NCI-H1417 treated with DMSO at 0.1 percent for 48 hours (cell line): ENCODE measurements at places on chromosomes 3 and 15.
A peak's percentile ranks its signal among the peaks of the same experiment; 100 is the strongest.

- DNase-seq = no peak
These were observed 21.2 kb downstream of the NGRN start for GRCh38 chr15:90286678-90287077.

DNA sequence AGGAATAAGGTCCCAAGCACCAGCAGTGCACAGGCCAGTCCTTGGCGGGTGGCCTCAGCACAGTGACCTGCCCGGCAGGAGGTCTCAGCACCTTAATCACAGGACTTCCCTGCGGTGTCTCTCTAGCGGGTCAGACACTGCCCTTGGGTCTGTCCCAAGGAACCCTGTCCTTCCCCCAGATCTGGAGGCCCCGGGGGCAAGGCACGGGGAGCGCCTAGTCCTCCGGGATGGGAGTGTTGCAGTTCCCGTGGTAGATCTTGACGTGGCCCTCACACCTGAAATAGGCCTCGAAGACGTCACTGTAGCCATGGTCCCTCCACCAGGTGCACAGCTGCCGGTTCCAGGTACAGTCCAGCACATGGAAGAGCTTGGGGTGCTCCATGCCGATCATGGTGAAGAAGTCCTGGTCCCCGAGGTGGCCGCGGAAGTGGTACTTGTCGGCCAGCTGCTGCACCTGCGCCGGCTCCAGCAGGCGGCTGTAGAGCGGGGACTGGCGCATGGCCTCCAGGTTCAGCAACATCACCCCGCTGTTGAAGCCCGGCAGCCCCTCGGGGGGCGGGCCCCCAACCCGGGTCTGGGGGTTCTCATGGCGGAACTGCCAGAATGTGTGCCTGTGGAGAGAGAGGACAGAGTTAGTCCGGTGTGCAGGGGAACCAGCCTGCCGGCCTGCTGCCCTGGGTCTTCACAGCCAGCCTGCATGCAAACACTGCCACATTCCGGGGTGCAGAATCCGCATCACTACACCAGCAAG lies 201.3 kb downstream of the XXYLT1 start:
- DNase-seq = no peak

DNA sequence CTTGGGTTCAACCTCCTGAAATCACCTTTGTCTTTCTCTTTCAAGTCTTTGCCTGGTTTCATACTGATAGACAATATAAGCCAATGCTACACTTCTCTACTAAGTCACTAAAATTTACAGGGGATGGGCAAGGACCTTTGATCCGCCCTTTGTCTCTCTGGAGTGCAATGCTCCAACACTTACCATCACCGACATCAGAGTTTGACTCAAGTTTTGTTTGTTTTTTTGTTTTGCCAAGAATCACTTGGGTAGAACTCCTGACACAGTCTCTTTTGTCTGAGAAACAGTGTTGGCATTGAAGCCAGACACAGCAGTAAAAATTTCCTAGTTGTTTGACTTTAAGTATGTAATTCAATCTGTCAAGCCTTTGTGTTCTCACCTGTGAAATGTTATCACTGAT lies 29.3 kb downstream of the NFKBIZ start:
- DNase-seq = no peak

GRCh38 chr3:66386925-66387650 lies 113.7 kb downstream of the LRIG1 start:
- no peak for DNase-seq

GRCh38 chr3:31571325-31571724 lies 38.6 kb downstream of the STT3B start:
- no peak for DNase-seq

- DNase-seq = peak; percentile 79
These were observed 103.8 kb upstream of the KLF13 start for GRCh38 chr15:31222773-31223341.

DNA sequence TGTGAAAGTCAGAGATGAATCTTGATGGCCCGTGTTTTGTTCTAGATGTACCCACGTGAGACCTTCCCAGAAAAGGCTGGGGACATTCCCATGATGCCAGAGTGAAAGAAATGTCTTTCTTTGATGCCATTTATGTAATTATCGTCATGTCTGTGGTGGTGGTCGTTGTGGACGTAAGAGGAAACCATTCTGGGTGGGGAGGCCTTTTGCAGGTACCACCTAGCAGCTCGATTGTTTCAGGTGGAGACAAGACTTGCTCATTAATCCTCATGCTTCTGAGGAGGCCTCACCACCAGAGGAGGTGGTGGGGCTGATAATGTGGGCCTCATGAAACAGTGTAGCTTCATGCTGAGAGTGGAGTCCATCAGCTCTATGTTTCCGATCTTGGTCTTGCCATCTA lies 58.1 kb upstream of the USP3 start:
- DNase-seq = no peak

- DNase-seq = no peak
These were observed 27.9 kb downstream of the FBN1 start for GRCh38 chr15:48617619-48618018.

DNA sequence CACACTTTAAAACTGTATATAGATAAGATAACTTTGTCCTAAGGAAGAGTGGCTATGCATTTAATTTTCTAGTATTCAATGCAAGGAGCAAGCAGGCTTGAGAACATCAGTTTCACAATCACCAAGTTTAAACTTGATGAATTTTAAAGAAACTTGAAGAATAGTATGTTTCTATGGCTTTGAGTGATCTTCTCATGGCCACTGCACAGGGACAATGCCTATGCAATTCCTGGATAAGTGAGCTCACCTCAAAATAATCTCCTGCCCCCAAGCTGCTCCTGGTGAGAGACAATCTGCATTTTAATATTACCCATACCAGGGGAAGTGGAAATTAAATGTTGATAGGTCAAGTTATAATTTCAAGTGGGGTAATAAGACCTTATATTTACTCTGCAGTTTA lies 376.6 kb upstream of the CBLB start:
- no peak for DNase-seq
